ENCODE measurements at places on chromosomes 6 and 20.

DNA sequence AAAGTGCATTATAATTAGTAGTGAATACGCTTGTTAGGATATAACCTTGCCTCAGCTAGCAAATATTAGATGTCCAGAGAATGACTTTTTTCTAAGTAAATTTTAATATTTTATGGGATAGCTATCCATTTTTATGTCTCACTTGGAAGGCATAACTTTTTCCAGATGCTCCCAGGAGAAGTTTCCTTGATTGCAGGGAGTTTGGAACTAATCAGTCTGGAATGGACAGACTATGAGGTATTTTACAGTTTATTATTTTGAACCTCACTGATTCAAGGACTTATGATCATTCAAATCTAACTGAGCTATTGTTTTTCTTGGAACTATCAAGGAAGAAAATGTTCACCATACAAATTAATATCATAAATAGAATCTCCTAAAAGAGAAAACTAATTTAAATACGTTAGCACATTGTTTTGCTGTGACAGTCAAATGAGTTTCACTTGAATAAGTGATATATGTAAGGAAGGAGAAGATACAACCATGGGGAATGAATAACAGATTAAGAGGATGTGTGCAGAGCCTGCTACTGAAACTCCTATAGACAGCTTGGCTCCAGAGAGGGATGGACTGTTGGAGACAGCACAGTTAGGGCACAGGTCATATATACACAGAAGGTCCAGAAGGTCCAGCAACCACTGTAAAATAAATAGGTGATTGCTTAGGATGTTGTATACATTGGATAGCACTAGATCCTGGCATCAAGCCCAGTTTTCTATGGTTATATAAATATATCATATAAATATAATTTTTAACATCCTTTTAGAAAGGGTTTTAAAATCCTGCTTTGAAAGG lies 20.6 kb upstream of the LCA5 start:
- no peak for DNase-seq

DNA sequence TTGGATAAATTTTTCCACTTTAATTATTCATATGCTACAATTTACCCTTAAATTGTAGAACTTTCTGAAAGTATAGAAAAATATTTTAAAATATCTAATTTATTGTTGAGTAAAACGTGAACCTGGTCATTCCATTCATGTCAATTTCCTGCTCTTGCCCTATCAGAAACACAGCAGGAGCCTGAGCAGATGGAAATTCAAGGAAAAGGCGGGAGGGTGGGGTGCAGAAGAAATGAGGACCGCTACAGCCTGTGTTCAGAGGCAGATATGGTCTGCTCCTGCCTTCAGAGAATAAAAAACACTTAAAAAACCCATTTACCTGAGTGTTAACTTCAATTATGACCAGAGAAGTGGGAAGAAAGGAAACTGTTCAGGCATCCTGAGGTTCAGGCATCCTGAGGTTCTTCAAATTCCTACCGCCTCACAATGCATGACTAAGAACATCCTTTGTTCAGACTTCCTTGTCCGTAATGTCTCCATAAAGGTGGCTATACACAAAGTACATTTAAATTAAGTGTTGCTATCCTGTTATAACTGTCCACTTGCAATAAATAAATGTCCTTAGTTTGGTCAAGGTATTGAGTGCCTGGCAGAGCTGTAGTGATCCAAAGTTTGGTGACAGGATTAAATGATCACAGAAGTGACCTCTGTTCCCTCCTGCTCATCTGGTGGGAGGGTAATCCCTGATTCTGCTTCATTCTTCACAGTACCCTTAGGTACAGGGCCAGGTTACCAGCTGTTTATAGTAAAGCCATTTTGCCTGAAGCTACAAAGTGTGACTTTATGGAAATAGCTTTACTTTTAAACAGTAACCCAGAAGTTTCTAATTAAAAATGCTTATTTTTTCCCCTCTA lies 109.1 kb downstream of the MAN1A1 start:
- DNase-seq = no peak

GRCh38 chr6:35019171-35019570 lies 122.0 kb downstream of the TCP11 start:
- no peak for DNase-seq

DNA sequence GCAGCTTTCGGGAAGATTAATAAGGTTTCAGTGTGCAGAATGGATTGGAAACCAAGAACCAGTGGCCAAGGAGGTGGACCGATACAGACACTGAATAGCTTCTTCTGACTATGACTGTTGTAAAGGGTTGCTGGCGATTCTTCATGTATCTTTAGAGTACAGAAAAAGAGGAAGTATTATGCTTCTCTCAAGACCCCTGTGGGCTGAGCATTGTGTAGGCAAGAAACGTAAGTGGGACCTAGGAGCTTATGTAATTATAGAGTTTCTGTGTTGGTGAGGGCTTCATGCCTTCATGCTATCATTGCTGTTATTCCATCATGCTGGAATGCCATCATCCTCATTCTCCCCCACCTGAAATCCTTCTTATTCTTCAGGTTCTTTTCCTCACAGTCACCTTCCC lies 105.4 kb upstream of the AKIRIN2 start:
- DNase-seq = no peak

- no peak for DNase-seq
Observed at GRCh38 chr6:43271103-43271815, 26.8 kb upstream of the SLC22A7 start.

DNA sequence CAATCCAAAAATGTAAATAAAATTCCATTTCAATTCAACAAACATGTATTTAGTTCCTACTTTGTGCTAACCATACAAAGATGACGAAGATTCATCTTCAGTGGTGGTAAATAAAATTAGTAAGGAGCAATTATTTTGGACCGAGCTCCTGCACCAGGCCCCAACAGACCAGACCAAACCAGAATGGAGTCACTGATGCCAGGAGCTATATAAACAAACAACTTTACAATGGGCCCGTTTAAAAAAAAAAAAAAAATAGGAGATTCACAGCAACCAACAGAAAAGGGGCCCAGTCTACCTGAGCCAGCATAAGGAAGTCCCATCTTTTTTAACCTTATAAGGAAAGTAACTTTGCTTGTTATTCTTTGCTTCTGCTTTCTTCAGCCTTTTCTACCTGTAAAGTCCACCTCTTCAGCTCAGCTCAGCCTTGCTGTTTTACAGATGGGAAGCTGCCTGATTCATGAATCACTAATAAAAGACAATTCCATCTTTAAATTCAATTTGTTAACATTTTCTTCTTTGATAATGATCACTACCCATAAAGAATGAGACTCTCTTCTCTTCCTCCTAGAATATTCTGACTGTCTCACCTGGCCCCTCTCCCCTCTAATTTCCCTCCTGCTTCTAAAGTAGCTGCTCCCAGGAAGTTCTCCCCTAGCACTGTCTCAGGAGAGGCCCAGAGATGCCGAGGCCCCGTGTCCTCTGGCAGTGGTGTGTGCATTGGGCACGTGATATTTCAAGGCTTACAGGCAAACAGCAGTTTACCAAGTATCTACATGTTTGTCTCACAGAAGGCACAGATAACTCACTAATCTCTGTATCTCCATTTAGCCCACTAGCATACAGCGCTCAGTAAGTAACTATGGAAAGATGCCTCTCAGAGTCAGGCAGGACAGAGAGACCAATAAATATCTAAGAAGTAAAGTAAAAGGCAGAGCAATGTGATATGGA lies 8.4 kb downstream of the MBOAT1 start:
- no peak for DNase-seq

DNA sequence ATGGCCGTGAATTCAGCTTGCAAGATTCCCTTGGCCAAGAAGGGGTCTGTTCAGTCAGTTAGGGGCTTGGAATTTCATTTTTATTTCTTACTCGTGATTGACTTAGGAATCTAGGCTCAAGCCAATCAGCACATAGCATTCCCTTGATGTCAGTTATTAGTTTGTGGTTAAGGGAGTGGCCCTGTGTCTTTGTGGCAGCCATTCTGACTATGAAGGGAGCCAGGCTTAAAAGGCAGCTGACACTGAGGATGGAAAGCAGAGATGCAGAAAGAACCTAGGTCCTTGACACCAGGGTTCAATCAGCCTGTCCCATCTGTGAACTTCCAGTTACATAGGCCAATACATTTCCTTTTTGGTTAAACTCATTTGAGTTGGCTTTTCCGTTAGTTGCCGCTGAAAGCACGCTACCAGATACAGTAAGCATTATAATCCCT lies 48.1 kb downstream of the MCUR1 start:
- no peak for DNase-seq

GRCh38 chr6:22003287-22003686 lies 293.5 kb downstream of the PRL start:
- no peak for DNase-seq

- DNase-seq = no peak
Observed at GRCh38 chr20:22264917-22265316, 319.5 kb downstream of the FOXA2 start.

- DNase-seq = no peak
Observed at GRCh38 chr6:151494235-151494935, 568 bp downstream of the CCDC170 start.

DNA sequence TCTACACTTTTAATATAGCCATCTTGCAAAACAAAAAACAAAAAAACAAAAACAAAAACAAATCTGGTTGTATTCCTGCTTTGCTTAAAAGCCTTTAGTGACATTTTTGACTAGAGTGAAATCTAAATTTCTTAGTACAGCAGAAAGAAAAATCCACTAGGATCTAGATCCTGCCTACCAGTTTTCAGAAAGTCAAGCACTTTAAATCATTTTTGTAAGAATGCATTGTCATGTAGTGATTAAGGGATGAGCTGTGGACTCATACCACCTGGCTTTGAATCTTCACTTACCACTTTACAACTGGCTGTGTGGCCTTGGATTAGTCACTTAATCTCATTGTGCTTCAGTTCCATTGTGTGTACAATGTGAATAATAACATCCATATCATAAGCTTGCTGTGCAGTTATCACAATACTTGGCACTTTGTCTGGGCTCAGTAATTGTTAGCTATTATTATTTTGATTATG lies 4.0 kb downstream of the MKKS start:
- DNase-seq = no peak

GRCh38 chr20:12409501-12409900 lies 491.8 kb downstream of the BTBD3 start:
- no peak for DNase-seq

- no peak for DNase-seq
Observed at GRCh38 chr6:21299216-21299615, 294.3 kb upstream of the SOX4 start.

DNA sequence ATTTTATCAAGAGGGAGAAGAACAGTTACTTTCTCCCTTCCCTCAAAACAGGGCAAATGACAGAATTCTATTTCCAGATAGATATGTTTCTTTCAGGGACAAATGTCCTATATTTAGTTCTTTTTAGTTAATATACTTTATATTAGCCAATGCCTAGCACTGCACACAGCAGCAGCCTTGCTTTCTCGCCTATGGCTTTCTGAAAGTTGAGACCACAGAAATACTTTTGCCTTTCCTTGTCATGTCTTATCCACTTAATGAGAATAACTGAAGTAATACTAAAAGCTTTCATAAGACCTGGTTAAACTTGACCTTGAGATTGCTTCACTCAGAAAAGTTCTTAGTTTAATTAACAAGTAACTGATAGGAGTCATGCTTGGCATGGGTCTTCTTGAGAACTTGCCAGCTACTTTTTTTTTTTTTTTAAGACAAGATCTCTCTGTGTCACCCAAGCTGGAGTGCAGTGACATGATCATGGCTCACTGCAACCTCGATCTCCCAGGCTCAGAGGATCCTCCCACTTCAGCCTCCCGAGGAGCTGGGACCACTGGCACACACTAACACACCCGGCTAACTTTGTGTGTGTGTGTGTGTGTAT lies 159.3 kb downstream of the CDKAL1 start:
- no peak for DNase-seq

- DNase-seq = no peak
Observed at GRCh38 chr6:160439751-160440150, 91.6 kb downstream of the SLC22A3 start.

- no peak for DNase-seq
Observed at GRCh38 chr6:43849844-43850243, 79.8 kb downstream of the VEGFA start.

All from esophagus squamous epithelium (tissue), 5 donors.